GM18507 (cell line): ENCODE measurements at places on chromosomes 12 and 14.

GRCh38 chr12:66340131-66340530 is 37.8 kb downstream of the HELB start:
- DNase-seq, result no peak

GRCh38 chr12:64269161-64269560 is 47.1 kb upstream of the KICS2 start:
- DNase-seq, result no peak

DNA sequence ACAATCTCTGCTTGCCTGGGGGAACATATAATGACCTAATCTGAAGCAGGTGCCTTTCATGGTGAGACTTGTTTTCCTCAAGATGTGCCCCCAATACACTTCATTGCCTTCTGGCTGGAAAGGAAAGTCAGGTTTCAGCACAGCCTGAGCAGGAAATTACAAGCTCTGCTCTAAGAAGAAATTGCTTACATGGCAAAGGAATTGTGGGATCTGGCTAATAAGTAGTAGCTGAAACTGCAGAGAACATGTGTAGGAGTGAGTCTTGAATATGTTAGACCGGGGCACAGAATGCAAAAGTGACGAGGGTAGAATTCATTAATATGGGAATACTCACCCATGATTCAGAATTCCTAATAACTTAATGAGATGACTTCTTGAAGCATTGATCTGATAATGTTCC is 6.3 kb upstream of the CFAP54 start:
- DNase-seq, result no peak

GRCh38 chr12:21962236-21962635 is 21.0 kb upstream of the ABCC9 start:
- no peak for DNase-seq

DNA sequence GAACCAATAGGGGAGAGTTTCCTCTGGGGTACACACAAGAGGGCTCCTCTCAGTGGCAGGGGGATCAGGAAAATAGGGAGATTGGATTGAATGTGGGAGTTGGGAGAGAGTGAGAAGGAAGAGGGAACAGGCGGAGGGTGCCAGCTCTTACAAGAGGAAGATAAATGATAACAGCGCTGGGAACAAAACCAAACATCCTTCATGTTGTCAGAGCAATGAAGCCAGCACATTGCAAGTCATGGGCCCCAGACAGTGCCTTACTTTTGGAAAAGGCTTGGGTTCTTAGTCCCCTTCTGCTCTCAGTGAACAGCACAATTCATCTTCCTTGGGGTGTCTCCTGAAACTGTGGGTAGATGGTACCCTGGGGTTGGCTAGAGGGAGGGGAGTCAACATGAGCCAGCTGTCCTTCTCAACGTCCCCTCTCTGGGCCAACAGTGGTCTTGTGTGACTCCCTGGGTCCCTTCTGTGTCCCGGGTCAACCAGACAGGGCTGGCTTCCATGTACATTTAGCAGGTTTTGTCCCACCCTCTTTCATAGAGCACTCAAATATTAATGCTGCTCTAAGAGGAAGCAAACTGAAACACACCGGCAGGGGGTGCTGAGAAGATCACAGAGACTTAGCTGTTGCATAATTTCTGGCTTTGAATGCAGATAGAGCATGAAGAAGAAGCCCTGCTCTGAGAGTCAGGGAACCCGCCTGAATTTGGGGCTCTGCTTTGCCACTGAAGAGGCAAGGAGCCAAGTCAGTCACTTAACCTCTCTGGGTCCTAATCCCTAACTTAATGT is 138.5 kb downstream of the ESRRB start:
- no peak for DNase-seq

DNA sequence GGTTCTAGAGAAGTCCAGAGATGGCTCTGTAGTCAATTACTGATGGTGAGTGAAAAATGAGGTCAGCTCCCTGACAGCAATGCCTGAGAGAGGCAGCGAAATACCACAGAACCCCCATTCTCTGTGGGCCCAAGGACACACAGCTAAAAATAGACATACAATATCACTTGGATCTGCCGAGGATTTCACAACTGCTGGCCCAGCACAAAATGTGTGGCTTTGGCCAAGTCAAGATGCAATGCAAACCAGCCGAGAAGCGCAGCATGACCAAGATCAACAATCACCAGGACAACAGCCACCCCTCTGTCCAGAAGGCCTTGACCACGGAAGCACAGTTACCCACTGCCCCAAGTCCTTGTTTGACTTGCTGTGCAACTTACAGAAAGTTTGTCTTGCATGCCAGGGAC is 52.2 kb downstream of the CKAP4 start:
- DNase-seq, result no peak

DNA sequence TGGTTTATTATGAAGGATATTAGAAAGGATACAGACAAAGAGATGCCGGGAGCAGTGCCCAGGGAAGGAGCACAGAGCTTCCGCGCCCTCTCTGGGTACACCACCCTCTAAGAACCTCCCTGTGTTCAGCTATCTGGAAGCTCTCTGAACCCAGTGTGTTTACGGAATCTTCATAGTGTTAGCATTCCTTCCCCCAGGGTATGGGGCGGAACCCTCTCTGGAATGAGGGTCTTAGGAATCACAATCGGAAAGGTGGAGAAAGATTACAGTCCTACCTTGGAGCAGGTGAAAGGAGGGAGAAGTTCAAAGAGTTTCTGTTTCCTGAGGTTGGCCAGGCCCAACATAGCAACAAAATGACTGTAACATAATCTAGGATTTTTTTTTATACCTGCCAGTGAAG is 6.8 kb upstream of the NUDT4 start:
- DNase-seq, result no peak

DNA sequence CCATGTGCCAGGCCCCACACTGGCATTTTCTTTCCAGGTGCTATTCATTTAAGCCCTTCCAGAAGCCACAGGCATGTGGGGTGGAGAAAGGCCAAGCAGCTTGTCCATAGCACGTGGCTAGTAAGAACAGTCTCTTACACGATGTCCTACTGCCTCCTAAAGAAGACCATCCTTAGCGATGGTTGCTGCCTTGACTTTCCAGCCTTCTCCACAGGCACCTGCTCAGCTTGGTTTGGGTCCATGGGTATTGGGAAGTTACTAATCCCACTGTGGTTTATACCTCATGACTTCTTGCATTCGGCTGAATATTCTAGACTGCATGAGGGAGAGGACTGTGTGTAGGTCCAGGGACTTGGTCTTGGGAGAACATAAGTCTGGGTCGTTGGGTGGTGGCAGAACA is 49.2 kb downstream of the NINJ2 start:
- DNase-seq, result no peak

DNA sequence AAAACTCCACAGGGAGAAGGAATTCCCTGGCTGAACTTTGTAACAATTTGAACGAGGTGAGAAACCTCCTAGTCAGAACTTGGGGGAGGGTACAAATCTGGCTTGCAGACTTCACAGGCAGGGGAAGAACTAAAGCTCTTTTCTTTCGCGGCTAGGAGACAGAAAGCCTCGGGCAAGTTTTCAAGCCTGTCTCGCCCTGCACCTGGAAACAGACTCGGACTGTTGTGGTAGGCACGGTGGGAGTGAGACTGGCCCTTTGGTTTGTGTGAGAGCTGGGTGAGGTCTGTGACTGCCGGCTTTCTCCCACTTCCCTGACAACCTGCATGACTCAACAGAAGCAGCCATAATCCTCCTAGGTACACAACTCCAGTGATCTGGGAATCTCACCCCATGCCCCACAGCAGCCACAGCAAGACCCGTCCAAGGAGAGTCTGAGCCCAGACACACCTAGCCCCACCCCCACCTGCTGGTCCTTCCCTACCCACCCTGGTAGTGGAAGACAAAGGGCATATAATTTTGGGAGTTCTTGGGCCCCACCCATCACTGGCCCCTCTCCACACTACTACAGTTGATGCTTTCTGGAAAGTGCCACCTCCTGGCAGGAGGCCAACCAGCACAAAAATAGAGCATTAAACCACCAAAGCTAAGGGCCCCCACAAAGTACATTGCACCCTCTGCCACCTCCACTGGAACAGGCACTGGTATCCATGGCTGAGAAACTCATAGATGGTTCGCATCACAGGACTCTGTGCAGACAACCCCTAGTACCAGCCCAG is 102.7 kb upstream of the ST8SIA1 start:
- no peak for DNase-seq

GRCh38 chr12:110943373-110943772 is 23.0 kb upstream of the MYL2 start:
- DNase-seq, result no peak

DNA sequence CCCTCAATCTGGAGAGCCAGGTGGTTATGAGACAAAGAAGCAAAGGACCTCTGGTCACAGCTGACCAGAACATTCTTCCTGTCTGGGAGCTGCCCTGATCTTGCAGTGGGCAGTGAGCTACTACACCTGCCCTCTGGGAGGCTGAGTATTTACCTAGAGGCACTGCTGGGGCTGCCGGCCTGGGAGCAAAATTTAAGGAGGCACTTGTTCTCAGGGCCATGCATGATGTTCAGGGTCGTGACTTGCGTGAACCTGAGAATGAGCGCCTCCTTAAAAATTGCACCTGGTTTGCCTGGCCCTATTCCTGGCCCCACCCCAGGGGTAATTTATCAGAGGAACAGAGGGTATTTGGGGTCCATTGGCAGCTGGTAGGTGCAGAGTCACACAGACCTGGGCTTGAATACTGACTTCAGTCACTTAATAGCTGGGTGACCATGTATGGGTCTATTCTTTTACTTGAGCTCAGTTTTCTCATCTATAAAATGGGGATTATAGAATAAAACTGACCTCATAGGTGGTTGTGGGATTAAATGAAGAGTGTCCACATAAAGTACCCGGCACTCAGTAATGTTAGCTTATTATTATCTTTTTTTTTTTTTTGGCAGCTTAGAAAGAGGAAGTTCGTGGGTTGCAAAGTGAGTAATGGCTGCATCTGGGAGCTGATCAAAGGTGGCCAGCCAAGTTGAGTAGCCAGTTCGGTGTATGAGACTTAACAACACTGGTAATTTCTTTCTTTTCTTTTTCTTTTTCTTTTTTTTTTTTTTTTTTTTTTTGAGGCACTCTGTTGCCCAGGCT is 107.4 kb upstream of the MED13L start:
- DNase-seq, result peak; percentile 25

DNA sequence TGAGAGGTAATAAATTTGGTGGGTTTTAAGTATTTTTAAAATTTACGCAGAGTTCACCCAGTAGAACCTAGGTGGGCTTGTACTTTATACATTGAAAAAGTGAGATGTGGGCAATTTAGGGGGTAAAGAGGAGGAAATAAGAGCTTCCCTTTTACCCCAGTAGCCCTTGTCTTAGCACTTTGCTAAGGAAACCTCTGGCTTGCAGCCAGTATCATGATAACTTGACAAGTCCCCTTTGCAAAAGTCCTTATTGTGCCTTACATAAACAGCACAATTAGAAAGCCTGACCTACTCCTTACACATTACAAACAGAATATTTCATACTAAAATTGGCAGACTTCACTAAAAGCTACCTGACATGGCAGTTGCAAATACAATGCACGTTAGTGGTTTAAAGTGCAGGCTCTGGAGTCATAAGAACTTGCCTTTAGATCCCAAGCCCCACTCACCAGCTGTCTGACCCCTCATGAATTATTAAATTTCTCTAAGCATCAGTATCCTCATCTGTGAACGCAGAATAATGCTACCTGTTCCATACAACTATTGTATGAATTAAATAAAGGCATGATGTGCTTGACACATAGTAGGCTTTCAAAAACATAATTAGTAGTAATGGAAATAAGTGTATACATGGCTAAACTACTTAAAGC is 53.2 kb upstream of the NELL2 start:
- DNase-seq, result no peak

DNA sequence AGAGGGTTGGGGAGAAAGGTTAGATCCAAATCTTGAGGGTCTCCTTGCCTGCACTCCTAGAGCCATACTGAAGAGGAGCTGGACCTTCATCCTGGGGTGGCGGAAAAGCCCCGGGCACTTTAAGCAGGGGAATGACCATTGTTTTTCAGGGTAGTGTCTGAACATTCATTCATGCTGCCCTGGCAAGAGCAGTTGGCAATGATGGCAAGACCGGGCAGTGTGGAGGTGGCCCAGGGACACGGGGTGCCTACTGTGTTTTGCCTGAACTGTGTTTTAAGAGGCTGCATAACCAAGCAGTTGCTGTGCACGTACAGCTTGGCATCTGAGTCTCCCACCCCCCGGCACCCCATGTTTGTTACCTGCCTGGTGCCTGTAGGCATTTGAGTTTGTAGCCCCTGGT is 14.7 kb downstream of the TPCN1 start:
- no peak for DNase-seq

DNA sequence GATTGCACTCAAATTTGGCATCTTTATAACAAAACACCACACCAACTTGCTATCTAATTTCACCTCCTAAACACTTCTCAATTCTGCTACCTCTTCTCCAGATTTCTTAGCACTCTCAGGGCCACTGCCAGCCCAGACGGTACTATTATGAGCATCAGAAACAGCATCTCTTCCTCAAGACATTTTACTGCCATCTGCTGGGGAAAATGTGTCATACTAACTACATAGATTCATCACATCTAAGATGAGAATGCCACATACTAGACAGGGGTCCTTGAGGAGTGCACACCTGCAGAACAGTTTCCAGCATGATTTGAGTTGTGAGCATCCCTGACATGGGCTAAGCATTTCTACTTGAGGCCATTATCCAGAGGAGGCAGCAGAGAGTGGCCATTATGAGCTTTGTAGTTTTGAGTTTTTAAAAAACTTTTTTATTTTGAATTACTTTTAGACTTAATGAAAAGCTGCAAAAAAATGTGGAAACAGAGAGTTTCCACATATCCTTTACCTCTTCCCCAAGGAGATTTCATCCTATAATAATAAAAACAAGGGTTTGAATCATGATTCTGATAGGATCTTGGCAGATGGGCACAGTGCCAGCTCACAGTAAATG is 15.1 kb upstream of the GRIP1 start:
- DNase-seq, result peak; percentile 4

DNA sequence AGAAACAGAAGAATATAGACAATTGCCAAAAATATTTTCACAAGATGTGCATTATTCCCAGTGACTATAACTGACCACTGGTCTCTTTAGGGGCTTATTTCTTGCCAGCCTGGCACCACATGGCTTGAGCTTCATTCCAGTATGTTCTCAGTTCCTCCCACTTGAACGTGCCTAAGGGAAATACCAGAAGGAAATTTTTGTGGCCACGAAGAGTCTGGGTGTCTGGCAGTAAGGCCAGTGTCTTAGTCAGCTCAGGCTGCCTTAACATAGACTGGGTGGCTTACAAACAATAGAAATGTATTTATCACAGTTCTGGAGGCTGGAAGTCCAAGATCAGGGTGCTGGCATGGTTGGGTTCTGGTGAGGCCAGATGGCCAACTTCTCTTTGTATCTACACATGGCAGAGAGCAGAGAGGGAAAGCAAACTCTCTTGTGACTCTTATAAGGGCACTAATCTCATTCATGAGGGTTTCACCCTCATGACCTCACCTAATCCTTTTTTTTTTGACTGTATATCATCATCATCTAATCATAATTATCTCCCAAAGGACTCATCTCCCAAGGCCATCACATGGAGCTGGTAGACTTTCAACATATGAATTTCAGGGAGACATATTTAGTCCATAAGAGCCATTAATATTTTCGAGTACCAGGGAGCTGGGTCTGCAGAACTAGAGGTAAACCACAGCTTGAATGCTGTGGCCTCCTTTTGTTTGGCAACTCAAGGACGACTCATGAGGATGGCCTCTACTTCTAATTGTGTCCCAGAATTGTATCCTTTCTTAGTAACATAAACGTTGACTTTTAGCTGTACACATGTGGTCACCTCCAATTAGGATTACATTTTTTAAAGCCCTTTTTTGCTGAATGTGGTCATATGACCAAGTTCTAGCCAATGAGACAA is 5.1 kb upstream of the SMOC1 start:
- no peak for DNase-seq

GRCh38 chr12:115972241-115972640 is 305.3 kb downstream of the MED13L start:
- no peak for DNase-seq

GRCh38 chr14:102629011-102629444 is 36.6 kb downstream of the RCOR1 start:
- no peak for DNase-seq
